Skeletal muscle tissue (tissue), 5 donors: ENCODE measurements at places on chromosomes 5 and 9. TPM values are rescaled to one million over a fixed set of nuclear protein-coding genes. Genes with fewer than 3 reads are reported as not detected.

ANKRD31 gene
- under 0.01 TPM for total RNA-seq

ALDH1A1 gene
- total RNA-seq = 52.7 TPM

DMRT3 gene
- total RNA-seq = under 0.01 TPM

CAMK2A gene
- total RNA-seq = 45.9 TPM

SLC23A1 gene
- total RNA-seq = not detected

GIN1 gene
- total RNA-seq = 11.5 TPM

GZMA gene
- total RNA-seq = 0.52 TPM

LOX gene
- total RNA-seq = 50.1 TPM

TRPM3 gene
- 1.6 TPM for total RNA-seq

CSF1R gene
- total RNA-seq = 31.3 TPM

ADRB2 gene
- total RNA-seq = 3.1 TPM

KLF4 gene
- 12.0 TPM for total RNA-seq
